ENCODE measurements at places on chromosomes 16 and 17.
A peak's percentile ranks its signal among the peaks of the same experiment; 100 is the strongest.

GRCh38 chr17:15233022-15233805, 31.9 kb downstream of the PMP22 start:
- peak; percentile 17 for DNase-seq

DNA sequence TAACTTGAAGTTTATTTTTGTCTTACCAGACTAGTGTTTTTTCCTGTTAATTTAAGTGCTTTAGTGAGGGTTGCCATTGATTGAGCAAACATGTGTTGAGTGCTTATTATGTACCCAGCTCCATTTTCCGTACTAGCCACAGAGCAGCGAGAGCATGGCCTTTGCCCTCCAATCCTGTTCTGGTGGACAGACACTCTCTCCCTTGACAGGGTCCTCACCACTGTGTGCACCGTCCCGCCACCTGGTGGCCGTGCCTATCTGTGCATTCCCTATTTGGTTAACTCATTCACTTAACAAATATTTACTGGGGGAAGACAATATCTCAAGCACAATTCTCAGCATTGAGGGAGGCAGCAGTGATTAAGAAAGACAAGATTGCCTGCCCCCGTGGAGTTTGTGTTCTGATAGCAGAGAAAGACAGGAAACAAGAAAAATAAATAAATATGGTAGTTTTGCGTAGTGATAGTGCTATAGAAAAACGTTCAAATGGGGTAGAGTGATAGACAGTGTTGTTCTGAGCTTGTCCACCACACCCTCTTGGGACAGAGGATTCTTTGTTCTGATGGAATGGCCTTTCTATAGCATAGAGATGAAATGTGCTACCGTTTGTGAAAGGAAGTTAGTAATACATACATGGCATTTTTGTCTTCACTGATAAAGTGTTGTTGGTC, 13.0 kb downstream of the CDH13 start:
- peak; percentile 63 for DNase-seq

- peak; percentile 56 for DNase-seq
Observed at GRCh38 chr17:58335061-58335731, 6.6 kb upstream of the TSPOAP1 start.

- DNase-seq: peak; percentile 42
Observed at GRCh38 chr17:41692722-41693521, 4.2 kb downstream of the EIF1 start.

- peak; percentile 90 for DNase-seq
Observed at GRCh38 chr16:89201439-89202377, 1.4 kb upstream of the SLC22A31 start.

DNA sequence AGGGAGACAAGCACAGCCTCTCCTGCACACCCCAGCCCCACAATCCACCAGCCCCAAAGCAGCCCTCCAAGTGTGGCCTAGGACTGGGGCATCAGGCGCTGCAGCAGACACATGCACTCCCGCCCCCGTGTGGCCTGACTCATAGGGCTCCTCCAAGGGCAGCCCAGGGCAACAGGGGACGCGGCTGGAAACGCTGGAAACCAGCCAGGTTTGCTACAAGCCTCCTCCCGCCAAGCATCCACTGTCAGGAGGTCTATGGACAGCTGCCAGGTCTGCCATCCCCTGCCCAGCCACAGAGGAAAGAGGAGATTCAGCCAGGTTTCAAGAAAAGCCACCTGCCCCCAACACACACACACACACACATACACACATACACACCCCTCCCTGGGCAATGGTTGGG, 25.8 kb downstream of the SRCIN1 start:
- DNase-seq: peak; percentile 42

GRCh38 chr16:68406458-68407152, 41.7 kb downstream of the SMPD3 start:
- DNase-seq: no peak

- no peak for DNase-seq
Observed at GRCh38 chr17:17445925-17446665, 30.7 kb upstream of the MED9 start.

- no peak for DNase-seq
Observed at GRCh38 chr16:70730944-70731343, 45.1 kb upstream of the MTSS2 start.

GRCh38 chr17:2700030-2700490, 11.5 kb downstream of the CLUH start:
- no peak for DNase-seq

DNA sequence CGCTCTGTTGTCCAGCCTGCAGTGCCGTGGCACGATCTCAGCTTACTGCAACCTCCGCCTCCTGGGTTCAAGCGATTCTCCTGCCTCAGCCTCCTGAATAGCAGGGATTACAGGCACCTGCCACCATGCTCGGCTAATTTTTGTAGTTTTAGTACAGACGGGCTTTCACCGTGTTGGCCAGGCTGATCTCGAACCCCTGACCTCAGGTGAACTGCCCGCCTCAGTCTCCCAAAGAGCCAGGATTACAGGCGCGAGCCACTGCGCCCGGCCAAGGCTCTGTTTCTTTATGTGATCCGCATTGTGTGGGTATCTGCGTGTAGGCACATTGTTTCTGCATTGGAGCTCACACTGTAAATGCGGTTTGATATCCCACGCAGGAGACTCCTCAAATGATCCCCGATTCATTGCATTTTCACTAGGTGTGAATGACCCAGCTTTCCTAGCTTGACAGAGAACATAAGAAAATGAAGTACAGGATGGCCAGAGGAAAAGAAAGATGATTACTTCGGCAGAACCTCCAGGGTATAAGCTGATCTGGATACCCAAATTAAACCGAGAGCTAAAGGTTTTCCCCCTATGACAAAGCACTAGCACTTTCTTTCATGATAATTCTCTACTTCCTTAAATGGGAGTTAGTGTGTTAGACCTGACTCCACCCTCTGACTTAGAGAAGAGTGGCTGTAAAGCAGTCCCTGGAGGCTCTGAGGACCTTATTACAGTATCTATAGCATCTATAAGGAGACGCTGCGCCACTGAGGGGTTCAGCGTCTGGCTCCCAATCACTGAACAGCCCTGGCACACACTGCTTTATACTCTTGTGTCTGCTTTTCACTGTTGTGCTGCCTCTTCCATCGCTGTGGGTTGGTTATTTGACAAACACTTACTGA, 17.3 kb downstream of the COTL1 start:
- no peak for DNase-seq
